ENCODE measurements at places on chromosomes 12 and 14. TPM values are rescaled to one million over a fixed set of nuclear protein-coding genes. Genes with fewer than 3 reads are reported as not detected.

NOS1 gene
- total RNA-seq: not detected

TROAP gene
- total RNA-seq: 6.7 TPM

REP15 gene
- 1.2 TPM for total RNA-seq

SLC11A2 gene
- 17.5 TPM for total RNA-seq

ELK3 gene
- total RNA-seq: 30.7 TPM

POP5 gene
- 16.7 TPM for total RNA-seq

ADAM21 gene
- total RNA-seq: 0.34 TPM

A2ML1 gene
- not detected for total RNA-seq

LBHD2 gene
- not detected for total RNA-seq

CABP1 gene
- 0.44 TPM for total RNA-seq

TAPBPL gene
- 18.6 TPM for total RNA-seq

OASL gene
- total RNA-seq: 0.37 TPM

DPPA3 gene
- total RNA-seq: not detected

AHSA1 gene
- 96.5 TPM for total RNA-seq

IKZF4 gene
- 2.6 TPM for total RNA-seq

ETFBKMT gene
- 4.1 TPM for total RNA-seq

ORMDL2 gene
- total RNA-seq: 8.5 TPM

MSI1 gene
- total RNA-seq: not detected

MYO1H gene
- total RNA-seq: not detected

KRT6C gene
- total RNA-seq: not detected

CMA1 gene
- total RNA-seq: not detected

LRRC10 gene
- total RNA-seq: not detected

TMTC1 gene
- 65.7 TPM for total RNA-seq

SUSD6 gene
- 14.0 TPM for total RNA-seq

GLI1 gene
- total RNA-seq: 0.05 TPM

RNFT2 gene
- total RNA-seq: 3.2 TPM

TRHDE gene
- total RNA-seq: not detected

DNAJC22 gene
- total RNA-seq: not detected

EPYC gene
- not detected for total RNA-seq

MYF6 gene
- not detected for total RNA-seq

IAPP gene
- not detected for total RNA-seq

CACNA2D4 gene
- total RNA-seq: 3.0 TPM

FAIM2 gene
- 209 TPM for total RNA-seq

MANSC4 gene
- total RNA-seq: not detected

CARMIL3 gene
- not detected for total RNA-seq

HVCN1 gene
- total RNA-seq: 1.5 TPM

AKAP5 gene
- 0.31 TPM for total RNA-seq

CCNK gene
- total RNA-seq: 29.0 TPM
